GM10248 (cell line): ENCODE measurements at places on chromosomes 2 and 18.
A peak's percentile ranks its signal among the peaks of the same experiment; 100 is the strongest.

GRCh38 chr2:162072976-162073887 is 783 bp downstream of the DPP4 start:
- DNase-seq: peak; percentile 20

GRCh38 chr2:223084873-223085272 is 32.9 kb downstream of the KCNE4 start:
- no peak for DNase-seq

DNA sequence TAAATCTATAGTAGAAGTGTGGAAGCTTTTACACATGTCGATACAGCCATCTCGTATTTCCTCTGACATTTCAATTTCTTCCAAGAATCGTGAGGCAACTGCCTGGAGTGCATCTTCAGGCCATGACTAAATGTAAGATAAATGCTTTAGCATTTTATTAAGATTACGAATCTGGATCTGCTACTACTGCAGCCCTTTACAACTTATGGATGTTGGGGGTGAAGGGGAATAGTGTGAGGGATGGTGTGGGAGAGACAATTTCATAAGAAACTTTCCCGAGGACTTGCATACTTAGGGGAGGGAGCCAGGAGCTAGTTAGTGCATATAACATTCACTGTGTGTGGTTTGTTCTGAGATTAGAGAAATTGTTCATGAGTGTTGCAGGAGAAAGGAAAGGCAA is 204.8 kb downstream of the SLC39A10 start:
- DNase-seq: no peak

DNA sequence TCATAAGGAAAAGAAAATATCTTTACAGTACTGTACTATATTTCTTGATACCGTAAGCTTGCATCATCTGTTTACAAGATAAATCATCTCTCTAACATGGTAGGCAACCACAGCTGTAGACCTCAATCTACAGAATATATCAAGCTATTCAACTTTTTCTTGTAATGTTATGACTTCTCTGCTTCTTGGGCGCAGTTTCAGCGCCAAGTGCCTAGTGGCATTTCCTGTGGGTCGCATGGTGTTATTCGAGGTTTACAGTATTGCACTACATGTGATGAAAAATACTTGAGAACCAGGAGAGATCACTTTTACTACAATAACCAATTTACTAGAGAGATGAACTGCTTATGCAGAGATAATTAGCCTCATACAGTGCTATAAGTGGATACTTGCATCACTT is 34.0 kb upstream of the SESTD1 start:
- no peak for DNase-seq

DNA sequence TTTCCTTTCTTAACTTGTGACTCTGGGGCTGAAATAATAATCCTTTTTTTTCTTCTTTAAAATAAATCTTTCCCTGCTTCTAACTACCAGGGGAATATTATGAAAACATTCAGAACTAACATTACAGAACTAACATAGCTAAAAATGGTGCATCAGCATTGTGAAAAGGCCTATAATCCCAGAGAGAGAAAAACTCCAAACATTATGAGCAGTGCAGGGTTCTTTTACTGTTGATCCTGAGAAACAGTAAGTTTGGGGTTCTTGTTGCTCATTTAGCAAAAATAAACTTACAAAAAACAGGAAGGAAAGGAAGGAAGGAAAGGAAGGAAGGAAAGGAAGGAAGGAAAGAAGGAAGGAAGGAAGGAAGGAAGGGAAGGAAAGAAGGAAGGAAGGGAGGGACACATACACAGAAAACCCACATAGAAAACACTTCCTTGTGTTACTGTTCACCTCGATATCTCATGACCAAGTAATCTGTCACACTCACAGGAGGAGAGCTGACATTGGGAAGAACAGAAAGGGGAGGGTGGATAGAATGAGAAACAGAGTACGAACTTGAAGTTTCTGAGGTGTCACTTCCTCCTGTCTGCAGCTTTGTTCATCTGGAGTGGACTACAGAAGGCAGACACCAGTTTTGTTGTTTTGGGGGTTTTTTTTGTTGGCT is 18.4 kb upstream of the PIK3C3 start:
- peak; percentile 18 for DNase-seq

- DNase-seq: peak; percentile 69
These were observed 5.6 kb downstream of the WNT10A start for GRCh38 chr2:218885981-218886947.

DNA sequence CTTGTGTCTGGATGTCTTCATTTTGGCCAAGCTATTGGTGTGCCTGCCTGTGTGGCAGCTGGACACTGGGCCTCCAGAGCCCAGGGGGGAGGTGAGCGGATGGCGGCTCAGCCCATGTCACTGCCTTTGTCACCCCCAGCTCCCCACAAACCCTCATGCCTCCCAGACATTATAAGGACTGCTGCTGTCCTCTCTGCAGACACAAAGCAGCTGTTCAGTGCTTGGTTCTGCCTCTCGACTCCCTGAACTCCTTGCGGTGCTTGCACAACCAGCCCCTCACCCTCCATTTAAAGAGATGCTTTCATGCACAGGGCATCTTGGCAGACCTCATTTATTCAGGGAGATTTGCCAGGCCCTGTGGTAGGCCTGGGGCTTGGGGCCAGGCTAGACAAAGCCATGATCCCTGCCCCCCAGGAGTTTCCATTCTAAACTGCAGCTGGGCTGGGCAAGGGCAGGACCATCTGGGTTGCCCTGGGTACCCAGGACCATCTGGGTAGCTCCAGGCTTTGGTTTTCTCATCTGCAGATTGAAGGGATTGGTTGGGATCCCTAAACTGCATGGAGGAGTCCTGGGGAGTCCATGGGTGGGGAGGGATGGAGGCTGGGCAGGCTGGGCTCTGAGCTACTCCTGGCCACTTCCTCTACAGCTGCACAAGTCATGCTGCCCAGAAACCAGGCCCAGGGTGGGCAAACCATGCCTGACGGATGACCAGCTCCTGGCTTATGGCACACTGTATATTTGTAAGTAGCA is 168.5 kb downstream of the CELF4 start:
- DNase-seq: no peak

DNA sequence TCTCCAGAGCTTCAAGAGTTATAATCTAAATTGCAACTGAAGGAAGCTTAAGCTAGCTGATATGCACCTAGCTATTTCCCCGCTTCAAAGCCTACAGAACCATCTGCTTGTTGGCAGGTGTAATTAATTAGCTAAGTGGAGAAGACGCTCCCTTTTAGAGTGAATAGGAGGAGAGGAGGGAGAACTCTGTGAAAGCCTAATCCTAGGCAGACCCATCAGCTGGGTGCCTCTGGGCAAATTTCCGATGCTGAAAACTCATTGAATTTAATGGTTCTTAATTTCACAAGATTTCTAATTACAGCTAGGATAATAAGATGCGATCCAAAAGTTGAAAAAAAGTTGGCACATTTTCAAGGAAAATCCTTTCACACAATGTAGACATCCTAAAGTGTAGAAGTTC is 735.9 kb downstream of the ERBB4 start:
- DNase-seq: no peak

DNA sequence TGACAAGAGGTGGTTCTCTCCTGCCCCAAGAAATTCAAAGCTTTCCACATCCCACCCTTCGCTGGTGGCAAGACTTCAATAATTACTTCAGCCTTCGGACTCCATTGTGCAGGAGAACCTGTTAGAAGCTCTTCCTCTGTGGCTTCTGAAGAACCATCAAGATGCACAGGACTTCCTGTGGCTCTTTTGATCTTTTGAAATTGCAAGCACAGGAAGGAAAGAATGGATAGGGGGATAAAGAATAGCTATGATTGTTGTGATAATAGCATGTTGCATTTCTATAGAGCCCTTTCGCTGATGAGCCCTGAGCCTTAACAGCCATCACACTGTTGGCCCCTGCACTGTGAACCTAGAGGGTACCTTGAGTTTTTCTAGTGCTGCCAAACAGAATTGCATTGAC is 7.4 kb downstream of the EPAS1 start:
- no peak for DNase-seq
